ENCODE measurements at places on chromosomes 2 and 18. TPM values are rescaled to one million over a fixed set of nuclear protein-coding genes. Genes with fewer than 3 reads are reported as not detected.
A peak's percentile ranks its signal among the peaks of the same experiment; 100 is the strongest.

- DNase-seq: no peak
These were observed 217.1 kb downstream of the DYM start for GRCh38 chr18:49243391-49243790.

GRCh38 chr2:165434865-165435496, 34.5 kb upstream of the CSRNP3 start:
- DNase-seq: no peak

The SKOR2 gene
- not detected for total RNA-seq

DNA sequence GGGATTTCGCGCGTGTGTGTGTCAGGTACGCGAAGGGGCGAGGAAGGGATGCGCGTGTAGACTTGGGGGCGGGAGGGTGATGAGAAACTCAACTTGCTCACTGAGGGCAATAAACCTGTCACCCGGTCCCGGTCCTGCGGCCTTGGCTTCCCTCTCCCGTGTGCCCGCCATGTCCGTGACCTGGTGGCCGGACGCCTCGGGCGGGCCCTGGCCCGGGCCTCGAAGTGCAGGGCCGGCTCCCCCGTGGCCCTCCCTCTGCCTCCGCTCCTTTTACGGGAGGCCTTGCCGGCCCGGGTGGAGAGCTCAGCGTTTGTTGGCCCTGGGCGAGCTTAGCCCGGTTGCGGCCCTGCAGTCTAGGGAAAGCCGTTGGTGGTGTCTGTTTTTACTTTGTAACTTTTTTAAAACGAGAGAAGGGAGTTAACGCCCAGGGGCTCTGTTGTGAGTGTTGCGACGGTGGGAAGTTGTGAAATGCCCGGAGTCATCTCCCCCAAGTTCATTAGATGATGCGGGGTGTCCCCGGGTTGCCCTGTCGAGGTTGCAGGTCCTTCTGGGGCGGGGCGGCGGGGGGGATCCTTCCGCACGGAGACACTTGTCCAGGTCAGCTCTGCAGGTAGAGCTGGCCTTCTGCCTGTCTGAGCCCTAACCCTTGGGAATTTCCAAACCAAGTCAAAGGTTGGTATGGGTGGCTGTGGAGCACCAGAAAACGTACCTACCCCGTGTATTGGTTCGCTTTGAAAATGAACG, 883 bp downstream of the SMCHD1 start:
- peak; percentile 58 for DNase-seq

DNA sequence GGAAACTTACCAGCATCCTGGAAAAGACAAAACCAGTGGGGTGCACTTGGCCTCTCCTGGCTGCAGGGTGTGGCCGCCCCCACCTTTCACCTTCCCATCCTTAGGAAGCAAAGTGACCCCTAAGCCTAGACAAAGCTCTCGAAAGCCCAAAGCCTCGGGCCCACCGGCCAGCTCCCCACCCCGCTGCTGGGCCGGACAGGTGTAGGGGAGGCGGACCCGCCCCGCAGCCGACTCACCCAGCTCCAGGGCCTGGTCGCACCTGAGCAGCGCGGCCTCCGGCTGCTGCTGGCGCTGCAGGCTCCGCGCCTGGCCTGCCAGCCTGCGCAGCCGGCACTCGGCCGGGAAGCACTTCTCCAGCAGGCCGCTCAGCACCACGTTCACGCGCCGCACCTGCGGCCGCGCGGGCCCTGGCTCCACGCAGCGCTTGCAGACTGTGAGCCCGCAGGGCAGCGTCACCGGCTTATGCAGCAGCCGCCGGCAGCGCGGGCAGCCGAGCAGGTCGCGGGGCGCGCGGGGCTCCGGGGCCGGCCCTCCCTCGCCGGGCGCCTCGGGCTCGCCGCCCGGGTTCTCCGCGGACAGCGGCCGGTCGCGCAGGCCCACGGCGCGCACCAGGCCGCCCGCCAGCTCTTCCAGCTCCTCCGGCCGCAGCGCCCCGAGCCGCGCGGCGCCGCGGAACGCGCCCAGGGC, 979 bp downstream of the LONRF2 start:
- peak; percentile 34 for DNase-seq

DNA sequence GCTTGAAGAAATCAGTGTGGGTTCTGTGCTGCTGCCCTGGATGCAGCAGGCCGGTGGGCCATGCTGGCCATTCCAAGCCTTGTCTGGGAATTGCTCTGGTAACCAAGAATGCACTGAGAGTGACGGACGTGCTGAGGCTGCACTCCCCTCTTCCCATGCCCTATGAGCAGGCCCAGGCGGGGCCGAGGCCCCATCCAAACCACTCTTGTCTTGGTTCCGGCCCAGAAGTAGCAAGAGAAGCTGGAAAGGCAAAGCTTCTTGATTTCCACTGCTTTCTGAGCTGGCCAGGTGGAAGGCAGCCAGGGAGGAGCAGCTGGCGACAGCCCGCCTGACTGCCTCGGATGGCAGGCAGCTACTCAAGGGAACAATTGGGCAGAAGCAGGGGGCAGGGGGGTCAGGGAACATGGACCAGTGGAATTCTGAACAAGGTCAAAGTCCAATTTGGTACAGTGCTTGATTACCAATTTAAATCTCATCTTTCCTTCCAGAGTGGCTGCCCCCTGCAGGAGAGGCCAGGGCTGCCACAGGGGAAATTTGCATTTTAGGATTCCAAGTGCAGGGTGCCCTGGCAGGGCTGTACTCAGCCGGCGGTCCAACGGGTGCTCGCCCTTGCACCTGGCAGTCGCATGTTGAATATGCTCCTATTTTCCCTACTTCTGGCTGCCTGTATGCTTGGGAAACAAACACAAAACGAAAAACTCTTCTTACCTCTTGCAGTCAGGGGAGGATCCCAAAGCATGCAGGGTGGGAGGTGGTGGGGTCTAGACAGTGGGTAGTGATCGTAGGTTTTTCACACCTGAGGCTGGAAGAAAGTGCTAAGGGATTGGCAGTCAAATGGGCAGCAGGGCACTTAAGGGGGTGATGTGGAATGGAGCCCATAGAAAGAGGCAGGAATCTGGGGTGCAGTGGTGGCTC, 67.3 kb downstream of the LIPG start:
- peak; percentile 39 for DNase-seq

- no peak for DNase-seq
These were observed 437.7 kb upstream of the HNRNPA3 start for GRCh38 chr2:176774766-176775451.

The FAM237A gene
- not detected for total RNA-seq

GRCh38 chr2:62465741-62466502, 40.1 kb downstream of the TMEM17 start:
- DNase-seq: no peak

- DNase-seq: no peak
These were observed 168.2 kb downstream of the STK39 start for GRCh38 chr2:168079236-168079635.

The CAPN13 gene
- not detected for total RNA-seq

The PLCL1 gene
- 19.1 TPM for total RNA-seq

The LRATD1 gene
- total RNA-seq: 0.80 TPM

The FSIP2 gene
- 0.47 TPM for total RNA-seq

The REG3A gene
- not detected for total RNA-seq

GRCh38 chr2:159362816-159363251, 76.3 kb upstream of the WDSUB1 start:
- no peak for DNase-seq

The GLI2 gene
- 3.8 TPM for total RNA-seq

The CLEC4F gene
- total RNA-seq: 0.21 TPM

The ST8SIA5 gene
- 5.2 TPM for total RNA-seq

The ANKRD29 gene
- total RNA-seq: 8.5 TPM

GRCh38 chr18:61963705-61964104, 70.9 kb upstream of the RNF152 start:
- DNase-seq: no peak

The APLF gene
- total RNA-seq: 5.5 TPM

DNA sequence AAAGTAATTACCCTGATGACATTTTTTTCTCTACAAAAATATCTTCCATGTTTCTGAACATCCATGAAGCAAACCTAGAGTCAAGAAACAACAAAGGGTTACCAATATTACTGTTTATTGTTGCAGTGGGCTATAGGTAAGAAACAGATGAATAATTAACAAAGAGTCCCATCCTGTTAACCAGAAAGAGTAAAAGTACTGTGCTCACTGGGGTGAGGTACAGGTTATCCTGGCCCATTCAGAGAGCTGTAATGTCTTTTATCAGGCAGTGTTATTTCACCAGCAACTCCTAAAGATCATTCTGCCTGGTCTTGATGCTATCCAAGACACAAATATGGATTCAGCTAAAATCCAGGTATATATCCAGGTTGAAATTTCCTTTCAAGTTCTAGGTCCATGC, 754.9 kb downstream of the SATB2 start:
- no peak for DNase-seq

All from left cardiac atrium (tissue), 4 donors.